ENCODE measurements at places on chromosomes 1 and 21.
A peak's percentile ranks its signal among the peaks of the same experiment; 100 is the strongest.

DNA sequence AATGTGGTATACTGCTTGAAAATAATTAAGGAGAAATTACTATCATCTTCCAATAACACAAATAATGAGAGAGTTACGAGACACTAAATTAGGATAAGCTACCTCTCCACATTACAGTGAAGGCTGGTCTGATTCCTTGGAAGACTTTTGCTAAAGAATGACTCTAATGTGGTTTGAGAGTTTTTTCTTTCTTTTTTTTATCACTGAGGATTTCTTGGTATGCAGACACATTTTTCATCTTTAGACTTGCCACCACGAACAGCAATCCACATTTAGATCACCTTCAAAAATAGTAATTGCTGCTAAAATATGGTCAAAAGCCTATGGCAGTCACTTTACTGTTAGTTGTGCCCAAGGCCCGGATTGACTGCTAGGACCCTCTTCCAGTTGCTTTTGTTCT lies 16.6 kb upstream of the TMEM35B start:
- no peak for DNase-seq

DNA sequence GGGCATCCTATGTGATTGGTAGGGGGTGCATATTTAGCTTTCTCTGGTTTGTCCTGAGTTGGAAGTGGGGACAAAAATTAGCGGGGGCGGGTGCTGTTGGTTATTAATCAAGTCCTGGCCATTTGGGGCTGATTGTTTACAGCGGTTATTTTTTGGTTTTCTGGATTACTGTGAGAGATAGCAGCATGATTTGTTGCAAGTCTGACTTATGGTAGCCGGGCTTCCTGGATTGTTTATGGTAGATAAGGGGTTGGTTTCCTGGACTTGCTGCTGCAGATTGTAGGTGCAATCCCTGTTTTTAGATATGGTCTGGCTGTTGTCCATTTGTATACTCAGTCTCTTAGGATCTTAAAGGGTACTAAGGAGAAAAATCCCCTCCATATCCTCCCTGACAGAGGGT lies 12.1 kb upstream of the PROK1 start:
- DNase-seq = no peak

DNA sequence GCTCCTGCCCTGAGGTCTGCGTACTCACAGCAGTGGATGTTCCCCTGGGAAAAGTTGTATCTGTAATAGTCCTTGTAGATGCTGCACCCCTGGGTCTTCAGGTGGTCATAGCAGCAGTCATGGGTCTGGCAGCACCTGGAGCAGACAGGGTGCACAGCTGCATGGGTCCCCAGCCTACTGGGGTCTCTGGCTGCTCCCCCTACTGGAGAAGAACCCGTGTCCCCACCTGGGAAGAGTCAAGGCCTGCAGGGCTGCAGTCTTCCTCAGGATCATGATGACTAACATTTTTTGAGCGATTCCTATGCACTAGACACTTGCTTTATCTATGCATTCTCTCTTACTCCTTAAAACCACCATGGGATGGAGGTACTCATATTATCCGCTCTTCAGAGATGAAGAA lies 3.9 kb downstream of the PLA2G2D start:
- DNase-seq = no peak

GRCh38 chr1:103900005-103900404 lies 150.3 kb downstream of the AMY1C start:
- no peak for DNase-seq

- peak; percentile 79 for DNase-seq
Observed at GRCh38 chr1:16162163-16162822, 6.4 kb upstream of the EPHA2 start.

DNA sequence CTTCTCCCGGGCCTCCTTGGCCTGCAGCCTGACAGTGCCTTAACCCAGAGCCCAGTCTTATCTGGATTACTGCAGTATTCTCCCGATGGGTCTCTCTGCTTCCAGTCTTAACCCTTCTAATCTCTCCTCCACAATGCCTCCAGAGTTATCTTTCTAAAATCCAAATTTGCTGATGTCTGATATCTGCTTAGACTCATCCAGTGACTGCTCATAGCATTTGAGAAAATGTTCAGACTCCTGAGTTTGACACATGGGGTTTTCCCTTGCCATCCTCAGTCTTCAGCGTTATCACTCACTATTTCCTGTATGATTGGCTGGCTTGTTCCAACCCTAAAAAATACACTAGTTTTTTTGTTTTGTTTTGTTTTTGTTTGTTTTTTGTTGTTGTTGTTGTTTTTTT lies 102.0 kb downstream of the FMN2 start:
- DNase-seq = no peak

DNA sequence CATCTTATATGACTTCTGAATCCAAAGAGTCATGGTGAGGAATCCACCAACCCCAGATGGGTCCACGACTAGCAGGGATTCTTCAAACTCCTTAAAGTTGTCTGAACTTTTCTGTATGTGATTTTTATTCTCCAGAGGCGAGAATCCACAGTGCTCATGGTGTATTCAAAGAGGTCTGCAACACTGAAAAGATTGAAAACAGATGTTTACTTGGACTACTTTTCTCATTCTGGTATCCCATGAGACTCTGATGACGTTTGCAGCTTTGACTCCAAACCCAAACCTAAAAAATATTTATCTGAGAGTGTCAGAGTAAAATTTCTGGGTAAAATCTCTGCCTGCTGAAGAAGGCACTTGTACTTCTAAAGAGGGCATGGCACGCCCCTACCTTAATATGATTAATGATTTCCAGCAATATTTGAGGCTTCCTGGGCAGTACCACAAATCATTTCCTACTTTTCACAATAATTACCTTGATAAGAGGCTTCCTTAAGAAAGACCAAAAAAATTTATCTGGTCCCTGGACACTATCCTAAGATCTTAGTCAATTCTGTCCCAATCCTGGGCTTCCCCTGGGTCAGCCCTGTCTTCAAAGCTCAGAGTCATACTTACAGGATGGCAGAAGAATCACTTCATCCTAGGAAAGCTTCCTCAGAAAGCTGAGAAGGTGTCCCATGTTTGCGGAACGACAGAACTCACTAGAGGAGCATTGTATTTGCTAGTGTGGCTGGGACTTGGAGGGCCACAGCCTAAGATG lies 76.5 kb upstream of the MAP10 start:
- DNase-seq = no peak

DNA sequence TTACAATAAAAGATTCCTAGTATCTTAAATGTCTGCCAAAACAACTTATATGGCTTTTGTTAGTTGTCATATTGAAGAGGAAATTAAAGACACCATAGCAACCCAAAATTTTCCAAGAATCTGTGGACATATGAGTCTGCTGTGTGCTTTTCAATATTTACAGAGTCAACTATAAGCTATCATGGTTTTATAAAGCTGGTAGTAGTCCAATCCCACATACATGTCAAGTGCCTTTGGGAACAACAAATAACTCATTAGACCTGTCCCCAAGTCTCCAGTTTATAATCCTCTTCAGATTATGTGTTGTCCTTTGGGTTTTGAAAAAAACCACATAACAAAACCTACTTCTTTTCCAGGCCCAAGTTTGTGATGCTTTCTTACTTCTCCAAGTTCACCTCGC lies 293.8 kb upstream of the USP25 start:
- no peak for DNase-seq

DNA sequence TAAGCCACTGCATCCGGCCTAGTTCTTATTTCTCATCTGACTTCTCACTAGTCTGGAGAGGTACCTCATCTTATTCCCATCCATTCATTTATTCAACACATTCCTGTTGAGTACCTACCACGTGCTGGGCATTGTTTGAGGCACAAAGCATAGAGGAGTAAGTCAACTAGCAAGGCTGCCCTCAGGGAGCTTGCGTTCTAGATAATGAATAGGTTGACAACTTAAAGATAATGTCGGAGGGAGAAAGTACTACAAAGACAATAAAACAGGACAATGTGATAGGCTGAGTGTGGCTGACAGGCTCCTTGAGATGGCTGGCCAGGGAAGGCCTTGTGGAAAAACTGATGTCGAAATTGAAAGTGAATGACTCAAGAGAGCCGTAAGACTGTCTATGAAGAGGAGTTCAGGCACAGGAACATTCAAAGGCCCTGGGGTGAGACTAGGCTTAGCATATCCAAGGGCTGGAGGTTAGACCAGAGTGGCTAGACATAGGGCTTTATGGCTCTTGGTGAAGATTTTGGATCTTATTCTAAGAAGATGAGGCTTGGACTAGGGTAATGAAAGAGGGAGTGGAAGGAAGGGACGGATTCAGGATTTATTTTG lies 18.3 kb downstream of the SPATA21 start:
- no peak for DNase-seq

DNA sequence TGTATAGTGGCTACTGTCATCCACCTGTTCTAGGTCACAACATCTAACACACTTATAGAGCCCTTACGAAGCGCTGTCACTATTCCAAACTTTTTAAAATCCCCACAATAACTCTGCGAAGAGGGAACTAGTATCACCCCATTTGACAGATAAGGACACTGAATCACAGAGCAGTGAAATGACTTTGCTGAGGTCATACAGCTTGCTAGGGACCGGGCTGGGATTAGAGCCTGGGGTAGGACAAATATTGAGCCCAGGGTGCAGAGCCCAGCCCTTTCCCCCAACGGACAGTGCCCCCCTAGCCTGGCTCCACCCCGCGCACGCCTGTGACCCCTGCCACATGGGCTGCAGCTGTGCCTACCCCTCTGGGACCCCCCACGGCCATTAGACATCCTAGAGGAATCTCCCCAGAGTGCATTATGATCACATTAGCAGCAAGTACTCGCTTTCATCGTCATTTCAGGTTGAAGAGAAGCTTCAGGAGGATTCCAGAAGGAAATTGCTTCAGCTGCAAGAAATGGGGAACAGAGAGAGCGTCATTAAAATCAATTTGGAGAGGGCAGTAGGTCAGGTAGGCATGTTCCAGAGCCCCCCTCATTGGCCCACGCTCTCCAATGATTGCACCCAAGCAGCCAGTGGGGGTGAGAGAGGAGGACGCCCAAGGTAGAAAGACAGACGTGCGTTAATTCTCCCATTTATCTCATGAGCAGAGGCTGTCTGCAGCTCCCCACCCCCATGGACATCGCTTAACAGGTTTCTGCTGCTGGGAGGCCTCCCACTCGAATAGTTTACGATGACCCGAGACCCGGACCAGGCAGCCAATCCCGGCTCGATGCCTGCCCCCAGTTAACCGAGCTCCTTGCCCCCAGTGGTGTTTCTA lies 77.2 kb downstream of the FHAD1 start:
- DNase-seq = no peak
